Stomach (tissue), 19 donors: ENCODE measurements at places on chromosomes 11 and 22. TPM values are rescaled to one million over a fixed set of nuclear protein-coding genes. Genes with fewer than 3 reads are reported as not detected.

MEI1 gene
- polyA plus RNA-seq: 3.1 TPM

FIBIN gene
- 6.0 TPM for polyA plus RNA-seq

TCN1 gene
- polyA plus RNA-seq: 48.7 TPM

DNA sequence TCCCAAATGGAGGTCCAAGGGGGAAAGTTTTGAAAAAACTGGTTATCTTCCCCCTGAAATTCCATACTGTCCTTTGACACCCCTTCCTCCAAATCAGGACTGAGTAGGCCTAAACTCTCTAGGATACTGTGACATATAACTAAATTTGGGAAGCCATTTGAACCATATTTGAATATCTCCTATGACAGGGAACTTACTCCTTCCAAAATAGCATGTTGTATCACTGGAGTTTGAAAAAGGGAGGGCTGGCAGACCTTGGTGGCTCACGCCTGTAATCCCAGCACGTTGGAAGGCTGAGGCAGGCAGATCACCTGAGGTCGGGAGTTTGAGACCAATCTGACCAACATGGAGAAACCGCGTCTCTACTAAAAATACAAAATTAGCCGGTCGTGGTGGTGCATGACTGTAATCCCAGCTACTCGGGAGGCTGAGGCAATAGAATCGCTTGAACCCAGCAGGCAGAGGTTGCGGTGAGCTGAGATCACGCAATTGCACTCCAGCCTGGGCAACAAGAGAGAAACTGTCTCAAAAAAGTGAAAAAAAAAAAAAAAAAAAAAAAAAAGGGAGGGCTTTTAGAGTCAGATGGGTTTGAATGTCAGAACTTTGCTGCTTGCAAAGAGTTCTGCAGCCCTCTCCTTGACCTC, 42.4 kb downstream of the PIK3C2A start:
- DNase-seq: no peak

GRCh38 chr11:78564490-78565467, 9.9 kb downstream of the NARS2 start:
- DNase-seq: peak; percentile 87

GRCh38 chr11:134992981-134993380, 580.9 kb upstream of the B3GAT1 start:
- DNase-seq: no peak
